ENCODE measurements at places on chromosomes 11 and 22.

DNA sequence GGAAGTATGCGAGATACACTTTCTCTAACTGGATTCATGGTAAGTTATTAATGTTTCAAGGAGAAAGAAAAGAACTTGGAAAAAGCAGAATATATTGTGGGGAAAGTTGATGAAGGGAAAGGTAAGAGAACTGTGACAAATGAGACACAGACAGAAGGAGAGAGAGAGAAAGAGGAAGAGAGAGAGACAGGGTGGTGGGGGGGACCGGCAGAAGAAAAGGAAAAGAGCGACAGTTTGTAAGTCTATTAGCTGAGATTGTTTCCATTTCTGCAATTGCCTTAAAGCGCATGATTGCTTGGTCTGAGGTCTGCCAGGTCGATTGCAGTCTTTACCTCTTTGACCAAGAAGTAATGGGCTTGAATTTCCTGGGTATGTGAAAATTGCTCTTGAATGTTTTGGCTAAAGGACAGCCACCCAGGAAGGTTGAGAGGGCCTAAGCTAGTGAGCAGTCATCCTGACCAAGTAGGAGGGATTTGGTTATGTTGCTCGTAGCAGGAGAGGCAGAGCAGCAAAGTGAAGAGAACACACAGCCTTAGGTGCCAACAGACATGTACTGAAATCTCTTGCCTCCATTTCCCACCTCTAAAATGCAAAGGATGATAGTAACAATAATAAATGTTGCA is 23.6 kb upstream of the TMA7B start:
- no peak for DNase-seq

- DNase-seq, result no peak
Measured at GRCh38 chr22:28874811-28875320, 8.5 kb upstream of the ZNRF3 start.

DNA sequence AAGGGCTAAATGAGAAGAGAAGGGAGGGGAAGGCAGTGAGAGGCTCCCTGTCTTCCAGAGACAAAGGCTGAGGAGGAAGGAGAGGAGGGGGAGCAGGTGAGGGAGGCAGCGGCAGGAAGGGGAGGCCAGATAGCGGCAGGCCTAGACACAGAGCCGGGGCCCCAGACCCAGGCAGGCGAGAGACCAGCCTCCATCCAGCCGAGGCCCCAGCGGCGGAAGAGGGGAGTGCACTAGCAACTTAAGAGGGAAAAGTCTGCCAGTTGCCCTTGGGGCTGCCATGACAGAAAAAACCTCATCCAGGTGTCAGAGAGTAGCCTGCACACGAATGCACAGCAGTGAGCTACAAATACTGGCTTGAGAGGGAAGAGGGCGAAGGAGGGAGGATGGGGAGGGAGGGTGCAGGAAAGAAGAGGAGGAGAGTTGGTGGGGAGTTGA is 46.7 kb downstream of the IGLL1 start:
- no peak for DNase-seq

- no peak for DNase-seq
Measured at GRCh38 chr11:2211113-2211971, 39.7 kb upstream of the TH start.

- no peak for DNase-seq
Measured at GRCh38 chr11:71543866-71544265, 4.4 kb upstream of the KRTAP5-9 start.

DNA sequence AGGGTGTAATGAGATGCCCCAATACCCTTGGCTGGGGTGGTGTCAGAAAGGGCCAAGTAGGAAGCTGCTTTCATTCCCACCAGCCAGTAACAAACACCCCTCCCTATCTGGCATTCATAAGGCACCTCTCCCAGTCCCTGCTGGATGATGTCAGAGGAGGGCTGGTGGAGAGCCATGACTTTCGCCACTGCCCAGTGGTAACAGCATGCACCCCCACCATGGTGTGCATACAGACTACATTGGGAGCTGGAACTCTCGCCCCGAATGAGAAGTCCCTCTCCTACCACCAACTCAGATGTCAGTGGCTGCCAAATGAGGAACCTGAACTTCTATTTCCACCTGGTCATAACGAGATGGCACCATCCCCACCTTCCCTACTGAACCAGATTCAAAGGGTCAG is 73.3 kb downstream of the SGSM3 start:
- DNase-seq, result no peak

GRCh38 chr22:41976961-41977566 is 7.8 kb downstream of the SEPTIN3 start:
- DNase-seq, result no peak

GRCh38 chr11:117909611-117910382 is 19.4 kb downstream of the TMPRSS13 start:
- DNase-seq, result no peak

- no peak for DNase-seq
Measured at GRCh38 chr11:8641332-8641731, 41.1 kb downstream of the TRIM66 start.

- no peak for DNase-seq
Measured at GRCh38 chr11:114330373-114330772, 34.2 kb downstream of the NNMT start.

- DNase-seq, result no peak
Measured at GRCh38 chr11:22454461-22455090, 116.4 kb downstream of the SLC17A6 start.

DNA sequence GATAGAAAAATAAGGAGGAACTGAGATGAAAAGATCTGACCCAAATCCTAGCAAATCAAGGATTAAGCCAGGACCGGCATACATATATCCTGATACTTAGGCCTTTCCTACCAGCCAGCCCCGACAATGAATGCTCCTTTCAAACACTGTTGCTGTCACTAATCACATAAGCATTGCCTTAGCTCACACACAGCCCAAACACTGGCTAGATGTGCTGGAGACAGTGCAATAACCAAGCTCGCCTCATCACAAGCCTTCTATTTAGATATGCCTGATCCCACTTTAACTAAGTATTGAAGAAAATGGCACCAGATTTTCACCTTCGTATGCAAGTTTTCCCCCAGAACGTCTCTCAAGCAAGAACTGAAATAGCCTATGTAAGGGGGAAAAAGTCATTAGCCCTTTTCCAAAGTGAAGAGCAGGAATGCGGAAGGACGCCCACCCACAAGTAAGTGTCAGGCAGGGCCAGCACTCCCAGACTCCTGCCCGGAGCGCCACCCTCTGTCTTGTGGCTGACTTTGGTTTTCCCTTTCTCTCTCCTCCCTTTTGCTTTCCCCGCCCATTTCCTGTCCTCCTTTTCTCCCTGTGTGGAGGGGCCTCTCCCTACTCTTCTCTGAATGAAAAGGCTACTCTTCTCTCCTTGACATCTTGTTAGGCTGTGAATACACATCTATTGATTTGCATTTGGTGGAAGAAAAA is 8.9 kb upstream of the OPCML start:
- no peak for DNase-seq

GRCh38 chr22:28137036-28137435 is 218.0 kb upstream of the PITPNB start:
- no peak for DNase-seq

DNA sequence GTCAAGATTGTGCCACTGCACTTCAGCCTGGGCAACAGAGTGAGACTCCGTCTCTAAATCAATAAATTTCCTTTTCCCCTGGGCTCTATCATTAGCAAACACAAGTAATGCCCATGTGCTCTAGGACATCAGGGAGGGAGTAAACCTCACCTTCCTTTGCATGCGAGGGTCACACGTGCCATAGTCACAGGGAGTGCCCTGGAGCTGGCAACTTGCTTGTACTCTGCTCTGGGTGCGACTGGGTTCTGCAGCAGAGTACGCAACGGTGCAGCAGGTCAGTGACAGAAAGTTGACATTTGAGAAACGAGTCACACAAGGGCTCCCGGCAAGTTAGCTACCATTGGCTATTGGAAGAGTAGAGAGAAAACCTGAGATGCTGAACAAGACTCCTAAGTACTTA is 32.6 kb upstream of the CHKA start:
- no peak for DNase-seq

DNA sequence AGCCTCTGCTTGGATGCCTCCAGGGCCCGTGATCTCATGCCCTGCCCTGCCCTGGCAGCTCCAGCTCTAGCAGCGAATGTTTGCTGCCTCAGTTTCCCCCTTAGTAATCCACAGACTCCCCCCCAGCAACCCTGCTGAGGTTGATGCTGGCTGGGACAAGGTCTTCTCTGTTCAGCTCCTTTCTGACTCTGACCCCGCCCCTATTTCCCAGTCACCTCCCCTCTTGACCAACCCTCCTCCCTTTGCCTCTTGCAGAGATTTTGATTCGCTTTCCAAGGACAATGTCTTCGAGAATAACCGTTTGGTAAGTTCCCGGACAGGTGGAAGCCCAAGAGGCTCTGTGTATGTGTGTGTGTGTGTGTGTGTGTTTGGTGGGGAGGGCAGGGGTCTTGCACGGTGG is 5.6 kb downstream of the MICALL1 start:
- no peak for DNase-seq

GRCh38 chr11:130911306-130911705 is 5.0 kb downstream of the SNX19 start:
- DNase-seq, result no peak

DNA sequence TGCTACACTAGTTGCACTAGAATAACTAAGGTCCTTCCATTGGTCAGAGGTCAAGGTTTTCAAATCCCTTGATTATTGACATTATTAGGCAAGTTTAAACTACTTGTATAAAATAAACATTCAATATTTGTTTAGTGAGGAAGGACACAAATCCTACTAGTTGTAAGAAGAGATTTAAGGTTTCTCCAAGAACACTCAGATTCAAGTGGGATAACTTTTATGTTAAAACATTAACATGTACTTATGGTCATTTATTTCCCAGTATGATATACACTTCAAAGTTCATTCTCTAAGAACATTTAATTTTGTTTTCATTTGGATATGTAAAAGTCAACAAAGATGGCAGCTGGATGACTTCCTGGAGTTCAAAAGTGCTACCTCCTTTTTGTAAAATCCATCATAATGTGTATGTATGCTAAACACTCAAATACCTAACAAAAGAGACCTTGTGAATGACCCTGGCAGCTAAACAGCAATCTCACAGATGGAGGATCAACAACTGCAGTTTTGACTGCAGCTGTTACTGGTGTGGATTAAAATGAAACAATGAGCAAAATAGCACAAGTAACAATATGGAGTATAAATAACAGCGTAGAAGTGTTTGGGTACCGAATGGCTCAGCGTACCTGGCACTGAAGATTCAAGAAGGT is 1.5 kb downstream of the CCDC90B start:
- DNase-seq, result no peak

- no peak for DNase-seq
Measured at GRCh38 chr22:27638329-27639233, 163.0 kb downstream of the MN1 start.

GRCh38 chr11:112121981-112122615 is 35.4 kb downstream of the SDHD start:
- no peak for DNase-seq

DNA sequence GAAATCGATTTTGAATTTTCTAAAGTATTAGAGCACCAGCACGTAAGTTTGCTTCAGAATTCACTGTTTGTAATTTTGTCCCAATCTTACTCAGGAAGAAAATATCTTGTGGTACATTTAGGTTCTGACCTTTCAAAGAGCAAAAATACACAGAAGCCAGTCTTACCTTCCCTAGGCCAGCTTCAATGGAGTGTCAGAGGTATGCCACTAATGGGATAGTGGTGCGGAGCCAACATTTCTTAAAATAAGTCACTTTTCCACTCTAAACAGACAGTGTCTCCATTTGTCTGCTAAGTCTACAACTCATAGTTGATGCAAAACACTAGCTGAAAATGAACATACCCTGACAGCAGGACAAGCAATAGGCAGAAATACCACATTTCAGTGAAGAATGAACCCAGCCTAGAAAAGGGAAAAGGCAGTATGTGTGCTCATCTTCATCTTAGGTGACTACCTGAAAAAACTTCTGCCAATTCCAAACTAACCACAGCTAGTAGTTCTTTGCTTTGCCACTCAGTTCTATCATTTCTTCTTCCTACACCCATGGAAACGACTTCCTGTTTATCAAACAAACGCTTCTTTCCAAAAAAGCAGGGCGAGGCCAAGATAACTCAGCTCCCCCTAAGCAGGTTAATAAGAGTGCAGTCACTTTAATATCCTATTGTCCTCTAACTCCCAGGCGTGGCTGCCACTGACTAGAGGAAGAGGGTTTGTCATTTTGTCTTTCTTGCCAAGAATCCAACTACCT is 94.0 kb upstream of the APOA1 start:
- DNase-seq, result peak; percentile 38

DNA sequence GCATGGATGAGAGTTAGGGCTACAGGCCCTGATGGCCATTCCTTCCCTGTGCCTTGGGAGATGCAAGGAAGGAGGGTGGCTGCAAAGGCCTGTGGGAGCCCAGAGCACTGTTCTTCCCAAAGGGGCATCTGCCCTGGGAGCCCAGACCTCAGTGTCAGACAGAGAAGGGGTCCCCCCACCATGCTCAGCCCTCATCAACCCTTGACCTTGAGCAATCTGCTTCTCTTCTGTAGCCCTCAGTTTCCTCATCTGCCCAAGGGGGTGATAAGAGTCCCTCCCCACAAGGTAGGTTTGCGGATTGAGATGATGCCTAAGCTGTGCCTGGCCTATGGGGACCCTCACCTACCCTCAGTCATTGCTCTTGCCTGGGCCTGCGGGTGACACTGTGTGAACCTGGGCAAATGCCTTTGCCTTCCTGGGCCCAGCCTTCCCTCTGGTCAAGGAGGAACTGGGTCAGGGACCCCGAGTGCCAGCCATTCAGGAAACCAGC is 47.5 kb downstream of the IGLL5 start:
- no peak for DNase-seq
